ENCODE measurements at places on chromosomes 7 and 10. TPM values are rescaled to one million over a fixed set of nuclear protein-coding genes. Genes with fewer than 3 reads are reported as not detected.

The RPEL1 gene
- total RNA-seq: not detected

The TFPI2 gene
- not detected for total RNA-seq

- no peak overlapping the region for H3K4me3 ChIP-seq
- no peak for DNase-seq
- no peaks in the 10 kb centered on the region for H3K27me3 ChIP-seq
- H3K4me1 ChIP-seq: no peaks in the 10 kb centered on the region
- H3K27ac ChIP-seq: no peak overlapping the region
- H3K36me3 ChIP-seq: no peaks in the 10 kb centered on the region
These were observed 15.3 kb downstream of the RASGEF1A start for GRCh38 chr10:43251419-43252165.

DNA sequence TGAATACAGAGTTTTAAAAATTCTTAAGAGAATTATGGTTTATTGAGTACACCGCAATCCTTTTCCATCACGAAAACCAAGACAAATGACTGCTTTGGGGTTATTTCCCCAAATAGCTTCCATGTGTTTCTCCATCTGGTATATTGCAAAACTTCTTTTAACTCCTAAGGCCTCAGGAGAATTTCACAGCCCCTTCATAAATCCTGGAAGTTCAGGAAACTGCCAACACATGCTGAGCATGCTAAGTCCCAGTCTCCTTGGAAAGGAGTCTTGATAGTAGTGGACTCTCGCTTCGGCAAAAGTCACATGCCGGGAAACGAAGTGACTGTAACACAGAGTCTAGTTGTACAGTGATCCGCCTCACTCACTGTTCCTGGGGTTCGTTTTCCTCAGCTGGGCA lies 88.1 kb upstream of the RSU1 start:
- no peaks in the 10 kb centered on the region for H3K27me3 ChIP-seq
- no peaks in the 10 kb centered on the region for H3K4me1 ChIP-seq
- no peaks in the 10 kb centered on the region for H3K36me3 ChIP-seq
- no peak overlapping the region for H3K27ac ChIP-seq
- H3K4me3 ChIP-seq: no peak overlapping the region

- H3K4me3 ChIP-seq: no peak overlapping the region
- no peaks in the 10 kb centered on the region for H3K36me3 ChIP-seq
These were observed 29.3 kb upstream of the VAX1 start for GRCh38 chr10:117167346-117167788.

Data from thyroid gland (tissue), 4 donors.